ENCODE measurements at places on chromosomes 3 and 15. TPM values are rescaled to one million over a fixed set of nuclear protein-coding genes. Genes with fewer than 3 reads are reported as not detected.

DNA sequence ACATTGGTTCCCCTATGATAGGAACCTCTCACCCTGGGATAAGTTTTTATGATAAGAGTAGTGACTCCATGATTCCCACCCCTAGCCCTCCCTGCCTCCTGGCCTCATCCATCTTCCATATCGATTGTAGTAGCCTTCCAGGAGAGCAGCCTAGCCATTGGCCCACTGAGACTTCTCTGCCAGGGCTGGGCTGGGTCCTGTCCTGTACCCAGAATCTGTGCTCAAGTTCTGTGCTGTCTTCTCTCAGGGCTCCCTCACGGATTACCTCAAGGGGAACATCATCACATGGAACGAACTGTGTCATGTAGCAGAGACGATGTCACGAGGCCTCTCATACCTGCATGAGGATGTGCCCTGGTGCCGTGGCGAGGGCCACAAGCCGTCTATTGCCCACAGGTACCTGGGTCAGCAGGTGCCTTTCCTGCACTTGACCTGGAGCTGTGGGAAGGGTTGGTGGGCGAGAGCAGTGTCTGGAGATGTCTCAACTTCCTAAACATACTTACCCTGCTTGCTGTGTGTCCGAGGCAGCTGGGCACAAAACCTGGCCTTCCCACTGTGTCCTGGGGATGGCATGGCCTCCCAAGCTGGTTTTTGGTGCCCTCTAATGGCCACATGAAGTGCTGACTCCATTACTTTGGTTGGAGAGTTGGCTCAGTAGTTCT lies 16.6 kb upstream of the EXOG start:
- no peak overlapping the region for H3K4me3 ChIP-seq
- no peaks in the 10 kb centered on the region for H3K4me1 ChIP-seq
- no peaks in the 10 kb centered on the region for H3K27me3 ChIP-seq

GOLGA8R gene
- total RNA-seq, result not detected

PCOLCE2 gene
- total RNA-seq, result 0.41 TPM

GRCh38 chr3:17573396-17573795 lies 169.0 kb downstream of the TBC1D5 start:
- peaks cover 30% of the 10 kb centered on the region for H3K4me1 ChIP-seq
- no peak overlapping the region for H3K4me3 ChIP-seq
- no peaks in the 10 kb centered on the region for H3K27me3 ChIP-seq
- DNase-seq, result peak; percentile 44

DNA sequence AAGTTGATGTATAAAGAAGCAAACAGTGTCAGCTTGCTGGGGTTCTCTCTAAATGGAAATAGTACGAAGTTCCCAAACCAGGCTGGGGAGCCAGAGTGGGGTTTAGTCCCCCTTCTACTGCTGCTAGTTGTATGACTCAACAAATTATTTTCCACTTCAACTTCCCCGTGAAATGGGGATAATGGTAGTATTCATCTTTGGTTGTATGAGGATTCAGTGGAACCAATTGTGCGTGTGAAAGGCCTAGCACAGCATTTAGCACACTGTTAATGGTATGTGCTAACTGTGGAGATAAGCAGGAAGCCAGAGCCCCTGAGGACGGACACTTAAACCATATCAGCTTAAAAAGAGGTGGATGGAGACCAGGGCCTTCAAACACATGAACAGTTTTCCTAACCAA lies 4.2 kb downstream of the SORD start:
- no peak overlapping the region for H3K27ac ChIP-seq
- no peak overlapping the region for H3K4me3 ChIP-seq
- no peak for DNase-seq
- H3K36me3 ChIP-seq, result 0 out of 2 replicates have a peak, but pooled peaks cover 2% of the 10 kb centered on the region

DNA sequence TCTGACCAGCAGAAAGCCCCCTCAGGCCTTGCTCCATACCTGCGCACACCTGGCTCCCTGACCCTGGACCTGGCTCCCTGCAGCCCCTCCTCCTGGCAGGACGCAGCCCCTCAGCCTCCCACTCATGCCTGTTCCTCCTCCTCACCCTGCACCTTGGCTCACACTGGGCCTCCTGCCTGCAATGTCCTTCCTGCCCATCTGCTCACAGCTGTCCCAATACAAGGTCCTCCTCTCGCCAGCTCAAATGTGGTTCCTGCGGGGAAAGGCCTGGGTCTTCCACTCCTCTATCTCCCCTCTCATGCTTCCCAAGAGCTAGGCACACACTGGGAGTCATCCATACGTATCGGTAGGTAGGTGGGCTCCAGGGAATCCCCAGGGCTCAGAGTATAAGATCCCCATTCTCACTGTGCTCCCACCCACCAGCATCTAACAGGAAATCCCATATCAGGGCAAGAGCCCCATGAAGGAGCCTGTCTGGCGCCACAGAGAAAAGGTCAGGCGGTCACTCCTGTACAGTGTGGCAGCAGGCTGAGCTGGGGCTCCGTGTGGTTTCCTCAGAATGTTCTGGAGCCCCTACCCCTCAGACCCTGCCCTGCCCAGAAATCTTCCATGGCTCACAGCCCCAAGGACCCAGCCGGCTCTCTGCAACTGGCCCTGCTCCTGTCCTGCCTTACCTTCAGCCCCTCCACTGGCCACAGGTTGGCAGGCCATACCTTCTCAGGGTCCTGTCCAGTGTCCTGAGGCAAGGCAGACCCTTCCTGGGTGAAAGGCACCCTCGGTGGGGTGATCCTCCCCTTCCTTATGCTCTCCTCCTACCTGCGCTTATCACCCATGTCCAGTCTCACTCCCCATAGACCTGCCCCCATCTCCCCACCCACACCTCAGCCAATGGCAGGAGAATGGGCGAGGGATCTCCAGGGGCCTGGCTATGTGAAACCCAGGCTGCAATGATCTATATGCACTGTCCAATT lies 10.9 kb downstream of the PLCD1 start:
- H3K27ac ChIP-seq, result no peak overlapping the region
- H3K4me3 ChIP-seq, result no peak overlapping the region
- no peaks in the 10 kb centered on the region for H3K27me3 ChIP-seq
- DNase-seq, result no peak
- H3K36me3 ChIP-seq, result no peaks in the 10 kb centered on the region

GRCh38 chr15:89174476-89174875 lies 46.9 kb downstream of the RLBP1 start:
- no peak for DNase-seq
- H3K4me1 ChIP-seq, result peaks cover under 1% of the 10 kb centered on the region
- peaks cover 13% of the 10 kb centered on the region for H3K36me3 ChIP-seq
- no peak overlapping the region for H3K4me3 ChIP-seq

INKA1 gene
- total RNA-seq, result 9.2 TPM

DNA sequence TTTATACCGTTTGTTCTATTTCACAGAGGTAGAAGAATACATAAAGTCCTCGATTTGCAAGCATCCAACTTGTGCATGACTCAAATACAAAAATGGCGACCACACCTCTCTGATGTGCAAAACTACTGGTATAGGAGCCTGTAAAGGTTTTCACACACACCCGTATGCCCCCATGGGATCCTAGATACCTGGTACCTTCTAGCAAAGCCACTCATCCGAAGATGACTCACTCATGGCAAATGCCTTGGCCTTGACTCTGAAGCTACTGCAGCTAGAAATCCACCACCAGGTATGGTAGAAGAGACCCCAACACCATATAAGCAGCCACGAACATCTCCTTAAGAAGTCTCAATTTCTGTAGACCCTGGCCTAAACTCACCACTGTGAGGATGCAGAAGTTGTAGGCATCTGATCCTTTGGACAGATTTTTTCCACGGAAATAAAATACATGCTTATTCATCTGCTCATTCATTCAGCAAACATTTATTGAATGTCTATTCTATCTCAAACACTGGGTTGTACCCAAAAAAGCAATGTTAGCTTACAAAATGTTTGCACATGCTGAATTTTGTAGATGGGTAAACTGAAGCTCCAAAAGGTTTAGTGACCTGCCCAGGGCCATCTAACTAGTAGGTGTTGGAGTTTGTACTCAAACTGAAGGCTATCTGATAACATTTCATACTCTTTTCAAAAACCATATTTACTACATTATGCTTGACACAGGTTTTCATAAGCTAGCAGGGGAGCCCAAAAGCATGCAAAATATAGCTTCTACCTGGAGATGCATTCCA lies 158.8 kb downstream of the RORA start:
- no peak overlapping the region for H3K27ac ChIP-seq
- DNase-seq, result no peak
- H3K27me3 ChIP-seq, result no peaks in the 10 kb centered on the region
- no peaks in the 10 kb centered on the region for H3K36me3 ChIP-seq
- no peaks in the 10 kb centered on the region for H3K4me1 ChIP-seq

DNA sequence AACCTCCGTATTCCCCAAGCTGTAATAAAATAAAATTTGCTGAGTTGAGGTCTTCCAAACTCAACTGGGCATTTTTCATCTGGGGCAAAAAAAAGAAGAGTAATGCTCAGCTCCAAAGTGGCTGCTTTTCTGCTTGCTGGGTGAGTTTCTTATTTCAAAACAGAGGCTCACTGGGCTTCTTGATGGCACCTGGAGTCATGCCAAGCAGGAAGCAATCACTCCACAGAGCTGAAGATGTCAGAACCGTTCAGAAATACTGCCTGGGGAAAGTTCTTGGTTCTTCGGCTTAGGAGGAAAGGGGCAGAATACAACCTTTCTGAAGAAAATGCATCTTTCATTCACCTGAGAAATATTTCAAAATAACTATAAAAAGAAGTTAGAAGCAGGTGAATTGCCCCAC lies 4.1 kb downstream of the CCR9 start:
- H3K27ac ChIP-seq, result no peak overlapping the region
- peaks cover 2% of the 10 kb centered on the region for H3K36me3 ChIP-seq
- H3K27me3 ChIP-seq, result no peaks in the 10 kb centered on the region
- no peak overlapping the region for H3K4me3 ChIP-seq

ABHD6 gene
- total RNA-seq, result 3.8 TPM

DNA sequence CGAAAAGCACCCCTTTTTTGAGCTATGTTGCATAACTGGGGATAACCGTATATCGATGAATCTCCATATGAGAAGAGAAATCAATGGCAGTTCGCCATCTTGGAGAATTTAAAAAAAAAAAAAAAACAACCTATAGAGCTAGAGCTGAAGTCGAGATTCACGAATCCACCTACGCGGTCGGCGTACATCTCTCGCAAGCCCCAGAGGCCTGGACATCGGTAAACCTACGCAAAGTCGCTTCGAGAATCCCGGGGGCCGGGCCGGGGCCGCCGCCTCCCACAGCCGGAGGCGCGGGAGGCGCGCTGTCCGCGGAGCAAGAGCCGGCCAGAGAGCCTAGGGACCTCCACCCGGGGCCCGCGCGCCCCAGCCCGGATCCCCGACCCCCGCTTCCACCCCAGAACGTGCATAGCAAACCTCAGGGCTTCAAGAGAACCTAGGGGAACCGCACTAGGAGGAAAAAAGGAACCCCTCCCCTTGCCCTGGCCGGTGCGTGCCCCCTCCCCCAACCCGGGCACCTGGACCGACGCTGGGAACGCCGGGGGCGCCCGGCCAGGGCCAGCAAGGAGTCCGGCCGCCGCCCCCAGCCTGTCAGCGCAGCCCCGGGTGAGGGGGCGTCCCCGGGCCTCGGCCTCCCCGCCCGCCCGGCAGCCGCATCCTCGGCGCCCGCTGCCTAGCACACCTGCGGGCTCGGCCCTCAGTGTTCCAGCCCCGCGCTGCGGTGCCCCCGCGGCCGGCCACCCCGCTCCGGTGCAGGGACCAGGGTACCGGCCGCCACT lies 567 bp downstream of the PFN2 start:
- peak; percentile 39 for DNase-seq
- H3K27me3 ChIP-seq, result no peaks in the 10 kb centered on the region
- H3K4me1 ChIP-seq, result no peaks in the 10 kb centered on the region

ZBTB47 gene
- total RNA-seq, result 3.1 TPM

GRCh38 chr3:71917545-71917944 lies 132.6 kb upstream of the PROK2 start:
- H3K4me3 ChIP-seq, result no peak overlapping the region
- no peaks in the 10 kb centered on the region for H3K27me3 ChIP-seq
- no peak for DNase-seq
- no peak overlapping the region for H3K27ac ChIP-seq
- no peaks in the 10 kb centered on the region for H3K36me3 ChIP-seq

- DNase-seq, result no peak
- no peak overlapping the region for H3K4me3 ChIP-seq
- H3K36me3 ChIP-seq, result peaks cover 6% of the 10 kb centered on the region
- peaks cover 45% of the 10 kb centered on the region for H3K4me1 ChIP-seq
Observed at GRCh38 chr15:38554354-38554753, 10.3 kb downstream of the RASGRP1 start.

- no peaks in the 10 kb centered on the region for H3K4me1 ChIP-seq
- H3K36me3 ChIP-seq, result no peaks in the 10 kb centered on the region
Observed at GRCh38 chr3:149967086-149967685, 3.5 kb downstream of the PFN2 start.

GPR87 gene
- total RNA-seq, result not detected

DNA sequence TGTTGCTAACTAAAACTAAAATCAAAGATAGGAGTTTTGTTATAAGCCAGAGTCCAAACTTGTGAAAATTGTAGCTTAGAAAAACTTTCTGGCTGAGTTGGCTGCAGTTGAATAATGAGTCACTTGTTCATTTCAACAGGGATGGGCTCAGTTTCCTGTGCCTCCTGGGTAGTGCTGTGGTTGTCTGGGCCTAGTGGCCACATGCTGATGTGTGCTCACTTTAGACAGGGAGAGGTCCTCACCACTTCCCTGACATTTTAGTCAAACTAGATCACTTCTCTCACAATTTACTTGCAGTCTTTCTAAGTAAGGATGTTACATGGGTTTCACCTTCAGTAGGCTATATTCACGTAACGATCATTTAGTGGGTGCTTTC lies 6.3 kb upstream of the UBE2Q2 start:
- peaks cover 7% of the 10 kb centered on the region for H3K4me1 ChIP-seq
- H3K27me3 ChIP-seq, result no peaks in the 10 kb centered on the region
- no peaks in the 10 kb centered on the region for H3K36me3 ChIP-seq

- no peaks in the 10 kb centered on the region for H3K4me1 ChIP-seq
- DNase-seq, result no peak
- H3K27ac ChIP-seq, result no peak overlapping the region
- H3K36me3 ChIP-seq, result no peaks in the 10 kb centered on the region
- no peaks in the 10 kb centered on the region for H3K27me3 ChIP-seq
- H3K4me3 ChIP-seq, result no peak overlapping the region
Observed at GRCh38 chr15:62253294-62253693, 88.2 kb upstream of the C2CD4B start.

DNA sequence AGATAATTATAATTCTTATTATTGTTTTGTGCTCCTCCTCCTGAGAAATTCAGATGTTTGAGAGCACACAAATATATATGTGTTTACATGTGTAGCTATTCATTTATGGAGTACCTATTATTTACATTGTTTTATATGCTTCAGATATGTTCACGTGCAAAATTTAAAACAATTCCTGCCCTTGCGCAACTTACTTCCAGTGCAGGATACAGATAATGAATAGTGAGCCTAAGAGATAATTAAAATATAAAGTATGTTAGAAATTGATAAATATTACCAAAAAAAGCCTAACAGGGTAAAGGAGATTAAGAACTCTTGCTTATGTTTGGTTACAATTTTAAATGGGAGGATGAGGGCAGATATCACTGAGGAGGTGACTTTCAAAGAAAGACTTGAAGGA lies 81.7 kb upstream of the DPH6 start:
- no peaks in the 10 kb centered on the region for H3K36me3 ChIP-seq
- no peaks in the 10 kb centered on the region for H3K27me3 ChIP-seq
- no peak overlapping the region for H3K27ac ChIP-seq

DNA sequence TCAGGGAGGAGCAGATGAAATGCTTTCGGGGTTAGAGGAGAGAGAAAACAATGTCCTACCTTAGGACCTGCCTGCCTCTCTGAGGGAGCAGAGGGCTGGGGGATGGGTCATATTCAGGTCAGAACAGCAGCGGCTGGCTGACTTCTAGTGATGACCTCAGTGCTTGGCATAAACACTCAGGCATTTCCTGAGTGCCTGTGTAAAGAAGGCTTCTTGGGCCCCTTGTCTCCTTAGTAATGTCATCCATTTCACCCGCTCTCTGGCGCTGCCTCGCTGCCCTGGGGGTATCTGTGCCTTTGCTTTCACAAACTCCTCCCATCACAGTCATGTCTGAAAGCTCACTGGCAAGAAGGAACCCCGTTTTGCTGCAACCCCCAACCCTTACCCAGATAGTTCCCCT lies 82.9 kb upstream of the GSK3B start:
- H3K27ac ChIP-seq, result no peak overlapping the region
- no peaks in the 10 kb centered on the region for H3K36me3 ChIP-seq
- no peaks in the 10 kb centered on the region for H3K27me3 ChIP-seq
- no peaks in the 10 kb centered on the region for H3K4me1 ChIP-seq

Data from GM12878 (cell line).